Stimulated activated CD4-positive, alpha-beta T cell treated with anti-CD3 and anti-CD28 coated beads, Interleukin-1b, Interleukin-23, amount 100 ng/mL, for 1 hour (primary cell): ENCODE measurements at places on chromosomes 4 and X.

GRCh38 chrX:123990169-123990568, 28.7 kb downstream of the STAG2 start:
- DNase-seq, result no peak

DNA sequence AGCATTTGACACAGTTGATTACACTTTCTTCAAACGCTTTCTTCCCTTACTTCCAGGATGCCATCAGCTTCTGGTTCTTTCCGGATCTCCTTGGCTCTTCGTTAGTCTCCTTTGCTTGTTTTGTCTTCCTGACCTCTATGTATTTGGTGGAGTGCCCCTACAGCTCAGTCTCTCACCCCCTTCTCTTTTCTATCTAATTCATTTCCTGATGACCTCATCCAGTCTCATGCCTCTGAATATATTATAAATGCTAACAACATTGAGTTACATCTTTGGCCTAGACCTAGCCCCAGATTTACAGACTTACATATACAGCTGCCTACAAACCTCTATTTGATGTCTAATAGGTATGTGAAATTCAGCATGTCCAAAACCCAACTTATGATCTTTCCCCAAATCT, 16.5 kb upstream of the LEF1 start:
- DNase-seq, result no peak

- no peak for DNase-seq
Measured at GRCh38 chrX:8738588-8739189, 6.8 kb upstream of the ANOS1 start.

DNA sequence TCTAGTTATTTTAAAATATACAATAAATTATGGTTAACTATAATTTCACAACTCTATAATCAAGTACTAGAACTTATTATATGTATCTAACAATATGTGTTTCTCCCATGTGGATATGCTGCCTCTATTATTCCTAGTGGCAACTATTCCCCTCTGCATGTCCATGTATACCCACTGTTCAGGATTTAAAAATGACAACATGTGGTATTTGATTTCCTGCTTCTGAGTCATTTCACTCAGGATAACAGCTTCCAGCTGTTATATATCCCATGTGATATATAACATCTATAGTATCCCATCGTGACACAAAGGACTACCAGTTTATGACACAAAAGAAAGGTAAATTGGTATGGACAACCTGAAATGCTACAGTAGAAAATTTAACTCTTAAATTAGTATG, 167.4 kb upstream of the TACR3 start:
- DNase-seq, result no peak

DNA sequence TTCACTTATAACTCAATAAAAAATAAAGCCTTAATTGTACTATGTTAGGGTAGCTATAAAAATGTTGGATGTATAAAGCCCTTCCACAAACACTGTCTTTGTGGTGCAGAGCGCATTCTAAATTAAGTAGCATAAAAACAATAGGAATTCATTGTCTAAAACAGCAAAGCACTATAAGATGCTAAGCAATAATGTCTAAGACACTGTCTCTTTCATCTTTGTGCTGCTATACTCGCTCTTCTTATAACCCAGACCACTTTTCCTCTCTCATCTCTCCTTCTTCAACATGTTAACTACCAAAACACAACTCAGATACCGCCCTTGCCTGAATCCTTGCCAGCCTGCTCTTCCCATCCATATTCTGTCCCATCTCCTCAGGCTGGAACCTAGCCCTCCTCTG, 170.0 kb downstream of the CENPC start:
- DNase-seq, result no peak

- no peak for DNase-seq
Measured at GRCh38 chr4:11456401-11456800, 27.7 kb upstream of the HS3ST1 start.

- no peak for DNase-seq
Measured at GRCh38 chrX:40504801-40505605, 75.8 kb upstream of the ATP6AP2 start.

GRCh38 chr4:180710628-180711337, 1532.4 kb upstream of the TENM3 start:
- DNase-seq, result no peak
